Stimulated activated naive CD4-positive, alpha-beta T cell treated with Interleukin-2 at 50 U/mL for 16 hours (primary cell): ENCODE measurements at places on chromosomes 11 and 22.

- no peak for DNase-seq
These were observed 14.1 kb downstream of the TMPRSS13 start for GRCh38 chr11:117914991-117915618.

DNA sequence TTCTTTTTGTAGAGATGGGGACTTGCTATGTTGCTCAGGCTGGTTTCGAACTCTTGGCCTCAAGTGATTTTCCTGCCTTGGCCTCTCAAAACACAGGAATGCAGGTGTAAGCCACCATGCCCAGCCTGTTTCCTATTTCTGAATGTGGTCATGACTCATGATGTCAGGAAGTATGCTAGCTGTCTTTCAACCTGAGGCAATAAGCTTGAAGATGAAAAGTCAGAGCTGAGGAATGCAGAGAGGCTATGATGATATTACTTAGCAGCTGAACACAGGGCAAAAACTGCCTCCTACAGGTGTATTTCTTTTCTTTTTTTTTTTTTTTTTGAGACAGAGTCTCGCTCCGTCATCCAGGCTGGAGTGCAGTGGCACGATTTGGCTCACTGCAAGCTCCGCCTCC, 9.0 kb upstream of the NUCB2 start:
- DNase-seq, result no peak

DNA sequence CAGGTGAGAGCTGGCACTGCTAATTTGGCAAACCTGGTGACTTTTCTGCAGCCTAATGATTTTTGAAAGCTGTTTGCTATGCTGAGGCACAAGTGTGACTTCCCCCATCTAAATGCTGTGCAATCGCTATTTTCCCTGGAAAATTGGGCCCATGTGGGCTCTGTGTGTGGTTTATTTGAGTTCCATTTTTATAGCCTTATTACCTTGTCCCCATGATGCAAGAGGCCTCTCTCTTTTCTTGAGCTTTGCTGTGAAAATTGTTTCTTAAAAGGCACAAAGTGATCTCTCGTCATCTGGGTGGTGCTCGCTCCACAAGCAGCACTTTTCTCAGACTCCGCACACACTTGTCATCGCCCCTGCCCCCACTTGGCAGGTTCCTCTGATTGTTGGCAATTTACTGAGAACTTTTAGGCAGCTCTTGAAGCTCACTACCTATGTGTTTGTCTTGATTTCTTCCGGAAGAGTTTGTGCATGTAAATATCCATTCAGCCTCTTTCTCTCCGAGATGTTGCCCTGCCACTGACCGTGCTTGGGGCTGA, 24.9 kb downstream of the BMAL1 start:
- DNase-seq, result no peak

GRCh38 chr22:46545086-46545792, 7.8 kb upstream of the CELSR1 start:
- no peak for DNase-seq

DNA sequence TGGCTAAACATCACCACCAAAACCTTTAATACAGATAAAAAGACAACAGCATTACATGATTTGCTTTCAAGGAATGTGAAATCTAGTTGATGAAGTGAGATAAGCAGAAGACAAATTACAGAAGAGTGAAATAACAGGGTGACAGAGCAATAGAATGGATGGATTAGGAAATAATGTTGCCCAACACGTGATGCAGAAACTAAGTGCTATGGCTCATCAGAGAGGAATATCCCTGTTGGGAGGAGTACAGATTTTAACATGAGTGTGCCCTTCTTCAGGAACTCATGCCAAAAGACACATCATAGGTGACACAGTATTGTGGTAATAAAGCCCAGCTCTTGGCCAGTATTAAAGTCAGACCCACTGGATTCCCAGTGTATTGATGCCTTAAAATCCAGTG, 176.6 kb upstream of the RAG2 start:
- DNase-seq, result no peak

- no peak for DNase-seq
These were observed 8.0 kb upstream of the MRPL23 start for GRCh38 chr11:1939006-1939625.

DNA sequence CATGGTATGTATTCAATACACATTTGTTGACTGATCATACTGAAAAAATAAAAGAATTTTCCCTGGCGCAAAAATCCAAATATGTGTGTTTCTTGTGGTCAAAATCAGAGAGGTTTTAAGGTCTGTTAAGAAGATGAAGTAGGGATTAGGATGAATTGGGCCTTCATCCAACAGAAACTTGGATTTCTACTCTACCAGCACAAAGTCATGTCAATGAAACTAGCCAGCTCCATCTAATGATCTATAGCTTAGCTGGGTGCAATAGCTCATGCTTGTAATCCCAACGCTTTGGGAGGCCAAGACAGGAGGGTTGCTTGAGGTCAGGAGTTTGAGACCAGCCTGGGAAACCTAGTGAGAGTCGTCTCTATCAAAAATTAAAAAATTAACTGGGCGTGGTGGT, 65.5 kb downstream of the USP35 start:
- no peak for DNase-seq

GRCh38 chr11:12179019-12179418, 68.6 kb downstream of the MICAL2 start:
- DNase-seq, result no peak
